ENCODE measurements at places on chromosomes 11 and 22.
A peak's percentile ranks its signal among the peaks of the same experiment; 100 is the strongest.

GRCh38 chr11:126217491-126217890 is 5.9 kb downstream of the FAM118B start:
- no peak for DNase-seq

GRCh38 chr11:30710221-30710620 is 124.1 kb upstream of the MPPED2 start:
- DNase-seq: no peak

GRCh38 chr11:124954590-124954955 is 571 bp downstream of the CCDC15 start:
- no peak for DNase-seq

DNA sequence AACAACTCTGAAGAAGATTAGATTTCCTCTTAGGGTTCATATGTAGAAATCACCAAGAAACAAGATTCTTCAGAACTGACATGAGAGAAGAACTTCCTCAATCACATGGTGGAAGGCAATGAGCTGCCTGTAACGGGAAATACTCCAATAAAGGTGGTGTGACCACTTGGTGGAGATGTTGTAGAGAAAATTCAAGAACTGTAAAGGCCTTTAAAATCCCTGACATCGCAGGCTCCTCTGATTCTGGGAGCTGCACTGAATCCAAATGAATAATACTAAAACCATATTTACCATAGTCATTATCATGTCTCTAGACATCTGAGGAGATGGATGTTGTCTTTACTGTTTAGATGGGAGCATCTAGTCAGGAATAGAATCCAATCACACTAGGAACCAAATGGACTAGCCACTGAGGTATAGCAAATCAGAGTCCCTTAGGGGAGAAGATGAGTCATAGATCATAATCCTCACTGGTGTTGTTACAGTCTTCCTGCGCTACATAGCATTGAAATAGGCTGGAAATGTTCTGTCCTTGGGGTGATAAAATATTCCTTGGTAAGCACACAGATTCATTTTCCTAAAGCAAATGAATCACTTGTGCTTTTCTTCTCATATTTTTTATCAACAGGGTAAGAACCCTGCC is 321.6 kb upstream of the TENM4 start:
- DNase-seq: no peak

DNA sequence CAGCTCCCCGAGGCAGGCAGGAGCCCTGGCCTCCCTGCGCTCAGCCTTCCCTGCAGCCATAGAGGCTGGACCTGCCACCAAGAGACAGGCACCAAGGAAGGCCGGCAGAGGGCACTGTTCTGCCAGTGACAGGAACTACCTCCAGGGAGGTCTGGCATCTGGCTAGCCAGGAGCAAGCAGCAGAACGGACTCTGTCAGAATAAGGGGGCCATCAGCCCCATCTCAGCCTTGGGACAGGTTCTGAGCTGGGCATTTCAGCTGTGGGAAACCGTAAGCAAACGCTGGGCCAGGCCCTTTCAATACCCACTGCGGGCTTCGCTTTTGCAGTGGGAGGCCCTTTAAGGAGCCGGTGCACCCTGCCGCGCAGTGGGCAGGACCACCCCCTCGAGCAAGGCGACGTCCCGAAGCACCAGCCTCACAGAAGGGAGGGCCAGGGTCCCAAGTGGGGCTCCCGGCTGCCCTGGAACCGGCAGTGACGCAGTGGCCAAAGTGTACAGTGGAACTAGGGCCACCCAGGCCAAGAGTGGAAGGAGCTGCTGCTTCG is 18.2 kb downstream of the IFT27 start:
- peak; percentile 96 for DNase-seq

All from endodermal cell (in vitro differentiated cells).